ENCODE measurements at places on chromosomes 11 and 22. TPM values are rescaled to one million over a fixed set of nuclear protein-coding genes. Genes with fewer than 3 reads are reported as not detected.

TSG101 gene
- polyA plus RNA-seq: 115 TPM

PACSIN3 gene
- polyA plus RNA-seq: not detected

CPT1A gene
- 0.35 TPM for polyA plus RNA-seq

JAML gene
- polyA plus RNA-seq: not detected

OR5D18 gene
- not detected for polyA plus RNA-seq

CCDC157 gene
- 32.2 TPM for polyA plus RNA-seq

RHBDD3 gene
- 114 TPM for polyA plus RNA-seq

MOGAT2 gene
- not detected for polyA plus RNA-seq

TTC28 gene
- 14.8 TPM for polyA plus RNA-seq

GGTLC3 gene
- not detected for polyA plus RNA-seq

ANKK1 gene
- not detected for polyA plus RNA-seq

POU2AF2 gene
- not detected for polyA plus RNA-seq

SLC16A8 gene
- not detected for polyA plus RNA-seq

GNG3 gene
- polyA plus RNA-seq: 121 TPM

NAA40 gene
- polyA plus RNA-seq: 66.7 TPM

APOL6 gene
- not detected for polyA plus RNA-seq

NCF4 gene
- polyA plus RNA-seq: not detected

SCN4B gene
- polyA plus RNA-seq: 0.92 TPM

SLCO2B1 gene
- polyA plus RNA-seq: not detected

FAM227A gene
- polyA plus RNA-seq: 14.0 TPM

DDTL gene
- 0.56 TPM for polyA plus RNA-seq

MRGPRE gene
- 0.28 TPM for polyA plus RNA-seq

CLDN5 gene
- polyA plus RNA-seq: not detected

GGA1 gene
- polyA plus RNA-seq: 57.5 TPM

HORMAD2 gene
- polyA plus RNA-seq: 1.2 TPM

TRIM68 gene
- polyA plus RNA-seq: 15.3 TPM

TTC36 gene
- polyA plus RNA-seq: 4.3 TPM

NLRP6 gene
- polyA plus RNA-seq: not detected

ACR gene
- polyA plus RNA-seq: not detected

CSNK2A3 gene
- polyA plus RNA-seq: 1.9 TPM

ZNF408 gene
- polyA plus RNA-seq: 15.5 TPM

CARNS1 gene
- not detected for polyA plus RNA-seq

TTC9C gene
- polyA plus RNA-seq: 48.6 TPM

RFPL1 gene
- not detected for polyA plus RNA-seq
